ENCODE measurements at places on chromosomes 3 and 15. TPM values are rescaled to one million over a fixed set of nuclear protein-coding genes. Genes with fewer than 3 reads are reported as not detected.

DNA sequence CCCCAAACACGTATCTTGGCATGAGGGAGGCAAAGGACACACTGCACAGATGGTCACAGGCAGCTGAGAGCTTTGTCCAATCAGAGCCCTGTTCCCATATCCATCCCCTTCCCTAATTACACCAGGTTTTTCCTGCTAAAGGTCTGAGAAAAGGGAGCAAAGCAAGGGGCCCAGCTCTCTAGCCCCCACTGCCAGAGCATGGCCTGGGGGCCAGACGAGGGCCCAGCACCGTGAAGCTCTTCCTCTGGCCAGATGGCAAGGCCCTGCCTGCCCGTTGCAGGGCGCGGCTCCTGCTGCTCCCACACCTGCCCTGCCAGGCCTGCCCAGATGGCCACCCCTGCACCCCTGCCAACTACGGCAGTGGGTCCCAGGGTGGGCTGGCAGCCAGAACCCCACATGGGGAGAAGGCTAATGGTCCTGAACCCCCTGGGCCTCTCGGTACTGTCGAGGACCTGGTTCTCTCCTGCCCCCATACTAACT lies 3.2 kb downstream of the SHF start:
- DNase-seq = no peak
- peaks cover 15% of the 10 kb centered on the region for H3K4me1 ChIP-seq
- no peaks in the 10 kb centered on the region for H3K27me3 ChIP-seq
- H3K4me3 ChIP-seq = no peak overlapping the region

DNA sequence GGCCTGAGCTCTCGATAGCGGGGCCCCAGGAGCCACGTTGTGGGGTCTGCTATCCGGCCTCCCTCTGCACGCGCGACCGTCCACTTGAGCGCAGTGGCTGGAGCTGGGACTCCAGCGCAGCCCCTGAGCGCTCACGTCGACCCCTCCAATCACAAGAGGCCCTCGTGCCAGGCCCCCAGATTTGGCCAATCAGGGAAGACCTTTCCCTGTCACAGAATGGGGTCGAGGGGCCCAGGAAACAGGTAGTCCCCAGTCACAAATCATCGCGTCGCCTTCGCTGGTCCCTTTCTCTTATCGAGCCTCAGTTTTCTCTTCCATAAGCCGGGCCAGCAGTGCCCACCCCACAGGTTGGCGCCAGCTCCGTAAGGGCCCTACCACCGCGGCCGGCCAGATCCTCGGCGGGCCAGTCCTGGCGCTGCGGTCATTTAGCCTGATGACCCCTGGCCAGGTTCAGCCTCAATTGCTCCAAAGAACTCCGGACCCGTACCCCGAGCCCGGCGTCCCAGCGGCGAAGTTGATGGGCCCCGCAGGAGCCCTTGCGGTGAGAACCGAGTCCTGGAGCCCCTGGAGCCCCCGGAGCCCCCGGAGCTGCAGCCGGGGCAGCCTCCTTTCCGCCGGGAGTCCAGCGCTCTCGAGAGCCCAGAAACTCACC lies 435 bp downstream of the ALDH1L1 start:
- peak overlapping the region; percentile 98 for H3K27ac ChIP-seq
- no peaks in the 10 kb centered on the region for H3K27me3 ChIP-seq
- H3K36me3 ChIP-seq = no peaks in the 10 kb centered on the region
- peak overlapping the region; percentile 36 for H3K4me3 ChIP-seq
- DNase-seq = peak; percentile 86
- H3K4me1 ChIP-seq = peaks cover 44% of the 10 kb centered on the region

- no peak overlapping the region for H3K4me3 ChIP-seq
- no peaks in the 10 kb centered on the region for H3K4me1 ChIP-seq
- H3K36me3 ChIP-seq = peaks cover 2% of the 10 kb centered on the region
- H3K27ac ChIP-seq = no peak overlapping the region
- no peaks in the 10 kb centered on the region for H3K27me3 ChIP-seq
- no peak for DNase-seq
Measured at GRCh38 chr3:149179220-149179619, 42.4 kb downstream of the CP start.

DNA sequence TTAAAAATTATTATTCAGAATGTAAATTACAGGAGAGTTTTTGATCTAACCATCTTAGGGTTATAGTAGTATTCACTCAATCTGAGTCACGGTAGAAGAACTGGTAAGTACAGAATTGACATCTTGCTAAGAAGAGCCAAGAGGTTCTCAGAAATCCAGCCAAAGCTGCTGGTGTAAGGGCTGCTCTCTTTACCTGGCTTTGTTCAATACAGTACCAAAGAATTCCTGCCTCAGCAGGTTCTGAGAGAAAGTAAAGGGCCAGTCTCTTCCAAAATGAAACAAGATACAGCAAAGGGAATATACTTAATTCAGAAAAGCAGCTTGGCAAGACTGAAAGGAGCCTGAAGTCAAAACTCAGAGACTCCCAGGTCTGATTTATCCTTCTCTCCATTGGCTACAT lies 193.1 kb downstream of the TNIK start:
- H3K36me3 ChIP-seq = no peaks in the 10 kb centered on the region
- DNase-seq = no peak
- peaks cover 10% of the 10 kb centered on the region for H3K4me1 ChIP-seq
- H3K27ac ChIP-seq = no peak overlapping the region

- H3K4me1 ChIP-seq = no peaks in the 10 kb centered on the region
- H3K36me3 ChIP-seq = no peaks in the 10 kb centered on the region
- no peak overlapping the region for H3K4me3 ChIP-seq
- no peak overlapping the region for H3K27ac ChIP-seq
- no peak for DNase-seq
Measured at GRCh38 chr3:102664126-102664525, 229.3 kb downstream of the ZPLD1 start.

DNA sequence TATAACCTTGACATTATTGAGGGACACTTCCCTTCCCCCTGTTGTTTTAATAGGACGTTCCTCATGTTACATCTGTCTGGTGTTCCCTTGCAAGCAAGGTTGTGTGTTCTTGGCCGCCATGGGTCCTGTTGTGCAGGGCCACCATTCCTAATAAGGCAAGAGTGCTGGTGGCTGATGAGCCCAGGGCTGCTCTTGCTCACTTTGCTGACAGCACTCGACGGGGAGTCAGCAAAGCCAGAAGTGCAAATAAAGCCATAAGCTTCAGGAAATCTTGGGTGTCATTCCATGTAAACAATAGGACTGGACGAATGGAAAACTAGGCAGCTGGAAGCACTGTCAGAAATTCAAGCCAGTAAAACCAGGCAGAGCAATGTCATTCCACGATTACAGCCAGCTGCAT lies 75.8 kb downstream of the SQOR start:
- no peaks in the 10 kb centered on the region for H3K36me3 ChIP-seq
- H3K27ac ChIP-seq = no peak overlapping the region
- peaks cover 6% of the 10 kb centered on the region for H3K4me1 ChIP-seq
- H3K27me3 ChIP-seq = no peaks in the 10 kb centered on the region

DNA sequence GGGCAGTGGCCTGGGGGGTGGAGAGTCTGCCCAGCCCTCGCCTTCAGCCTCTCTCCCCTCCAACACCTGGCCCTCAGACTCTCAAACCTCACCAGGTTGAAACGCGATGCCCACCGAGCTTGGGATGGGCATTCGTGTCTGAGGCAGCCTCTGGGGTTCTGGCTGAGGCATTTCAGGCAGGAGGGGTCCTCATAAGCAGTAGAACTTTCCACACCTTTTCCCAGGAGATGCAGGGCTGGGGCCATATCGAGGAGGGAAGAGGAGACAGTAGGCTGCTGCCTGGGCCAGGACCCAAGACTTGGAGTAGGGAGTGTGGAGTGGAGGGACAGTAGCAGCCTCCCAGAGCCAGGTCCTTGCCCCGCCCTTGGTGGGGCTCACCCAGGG lies 24.6 kb downstream of the ACAA1 start:
- no peaks in the 10 kb centered on the region for H3K36me3 ChIP-seq
- no peaks in the 10 kb centered on the region for H3K27me3 ChIP-seq
- H3K4me3 ChIP-seq = no peak overlapping the region
- no peak for DNase-seq

DNA sequence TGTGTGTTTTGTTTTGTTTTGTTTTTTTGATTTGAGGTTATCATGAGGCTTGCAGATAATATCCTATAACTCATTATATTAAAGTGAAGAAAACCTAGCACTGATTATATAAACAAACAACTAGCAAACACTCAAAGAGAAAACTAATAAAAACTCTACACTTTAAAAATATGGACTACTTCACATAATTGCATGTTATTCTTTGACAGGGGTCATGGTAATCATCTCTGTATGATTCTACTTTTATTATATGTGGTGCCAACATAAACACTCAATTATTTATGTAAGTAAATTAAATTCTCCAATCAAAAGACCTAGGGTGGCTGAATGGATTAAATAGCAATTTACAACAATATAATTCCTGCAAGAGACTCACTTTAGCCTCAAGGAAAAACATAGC lies 44.6 kb upstream of the P3H2 start:
- no peak overlapping the region for H3K4me3 ChIP-seq
- H3K27ac ChIP-seq = no peak overlapping the region
- no peak for DNase-seq
- H3K27me3 ChIP-seq = no peaks in the 10 kb centered on the region
- no peaks in the 10 kb centered on the region for H3K4me1 ChIP-seq

DNA sequence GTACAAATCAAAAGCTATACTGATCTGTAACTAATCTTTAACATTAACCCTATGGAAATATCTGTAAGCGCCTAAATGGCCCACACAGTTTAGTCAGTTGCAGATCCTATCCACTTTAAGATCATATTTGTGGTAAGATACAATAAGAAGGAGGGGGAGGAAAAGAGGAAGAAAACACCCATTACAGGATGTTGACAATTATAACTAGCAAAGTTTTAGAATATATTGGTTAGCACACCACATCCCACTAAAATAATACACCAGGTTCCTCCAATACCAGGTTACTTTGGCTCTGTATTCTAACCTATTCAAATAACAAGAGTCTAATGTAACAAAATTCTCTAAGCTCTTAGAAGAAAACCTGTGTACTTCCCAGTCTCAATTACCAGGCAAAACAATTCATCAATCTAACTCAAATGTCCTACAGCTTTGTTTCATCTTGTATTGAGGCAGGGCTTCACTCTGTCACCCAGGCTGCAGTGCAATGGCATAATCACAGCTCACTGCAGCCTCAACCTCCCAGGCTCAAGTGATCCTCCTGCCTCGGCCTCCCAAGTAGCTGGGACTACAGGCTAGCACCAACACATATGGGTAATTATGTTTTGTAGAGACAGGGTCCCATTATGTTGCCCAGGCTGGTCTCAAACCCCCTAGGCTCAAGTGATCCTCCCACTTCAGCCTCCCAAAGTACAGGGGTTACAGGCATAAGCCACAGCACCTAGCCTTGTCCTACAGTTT lies 4.2 kb downstream of the SLC4A7 start:
- peaks cover 4% of the 10 kb centered on the region for H3K4me1 ChIP-seq
- H3K36me3 ChIP-seq = no peaks in the 10 kb centered on the region
- H3K27me3 ChIP-seq = no peaks in the 10 kb centered on the region
- no peak overlapping the region for H3K4me3 ChIP-seq
- H3K27ac ChIP-seq = no peak overlapping the region

DNA sequence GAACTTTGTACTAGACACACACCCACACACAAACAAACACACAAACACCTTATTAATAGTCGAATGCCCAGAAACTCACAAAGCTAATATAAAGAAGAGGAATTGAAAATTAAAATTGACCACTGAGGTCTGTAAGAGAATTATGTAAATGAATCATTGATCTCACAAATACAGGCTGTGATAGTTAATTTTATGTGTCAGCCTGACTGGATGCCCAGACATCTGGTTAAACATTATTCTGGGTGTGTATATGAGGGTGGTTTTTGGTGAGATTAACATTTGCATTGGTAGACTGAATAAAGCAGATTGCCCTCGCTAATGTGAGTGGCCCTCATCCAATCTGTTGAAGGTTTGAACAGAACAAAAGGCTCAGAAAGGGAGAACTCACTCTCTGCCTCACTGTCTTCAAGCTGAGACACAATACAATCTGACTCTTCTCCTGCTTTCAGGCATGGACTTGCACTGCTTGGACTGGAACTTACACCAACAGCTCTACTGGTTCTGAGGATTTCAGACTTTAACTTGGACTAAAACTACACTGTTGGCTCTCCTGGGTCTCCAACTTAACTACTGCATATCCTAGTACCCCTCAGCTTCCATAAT lies 199.4 kb upstream of the TTC14 start:
- H3K4me3 ChIP-seq = no peak overlapping the region
- H3K27ac ChIP-seq = no peak overlapping the region
- H3K36me3 ChIP-seq = no peaks in the 10 kb centered on the region
- H3K4me1 ChIP-seq = peaks cover 20% of the 10 kb centered on the region
- H3K27me3 ChIP-seq = no peaks in the 10 kb centered on the region

GRCh38 chr3:14787630-14788029 lies 31.1 kb upstream of the FGD5 start:
- no peak overlapping the region for H3K27ac ChIP-seq
- H3K4me1 ChIP-seq = no peaks in the 10 kb centered on the region
- no peaks in the 10 kb centered on the region for H3K36me3 ChIP-seq
- no peak overlapping the region for H3K4me3 ChIP-seq

- no peak overlapping the region for H3K27ac ChIP-seq
- DNase-seq = no peak
- no peaks in the 10 kb centered on the region for H3K27me3 ChIP-seq
- peaks cover 47% of the 10 kb centered on the region for H3K4me1 ChIP-seq
- H3K36me3 ChIP-seq = peaks cover 17% of the 10 kb centered on the region
Measured at GRCh38 chr3:197953881-197954280, 3.9 kb downstream of the RPL35A start.

- H3K27me3 ChIP-seq = no peaks in the 10 kb centered on the region
- no peak overlapping the region for H3K4me3 ChIP-seq
- H3K27ac ChIP-seq = no peak overlapping the region
- H3K36me3 ChIP-seq = no peaks in the 10 kb centered on the region
- no peaks in the 10 kb centered on the region for H3K4me1 ChIP-seq
- DNase-seq = no peak
Measured at GRCh38 chr3:100516232-100516631, 23.8 kb downstream of the TMEM45A start.

GRCh38 chr3:186569779-186570095 lies 783 bp upstream of the DNAJB11 start:
- H3K27me3 ChIP-seq = no peaks in the 10 kb centered on the region
- H3K36me3 ChIP-seq = no peaks in the 10 kb centered on the region
- no peak overlapping the region for H3K4me3 ChIP-seq
- H3K4me1 ChIP-seq = peaks cover 41% of the 10 kb centered on the region
- DNase-seq = no peak

- no peaks in the 10 kb centered on the region for H3K4me1 ChIP-seq
- no peak overlapping the region for H3K27ac ChIP-seq
- H3K4me3 ChIP-seq = no peak overlapping the region
- DNase-seq = no peak
Measured at GRCh38 chr3:22225161-22225560, 474.2 kb upstream of the ZNF385D start.

GRCh38 chr3:151052346-151052745 lies 33.1 kb upstream of the MED12L start:
- H3K27ac ChIP-seq = no peak overlapping the region
- H3K4me3 ChIP-seq = no peak overlapping the region

GRCh38 chr3:136353461-136353860 lies 103.3 kb downstream of the PCCB start:
- no peak for DNase-seq
- no peak overlapping the region for H3K4me3 ChIP-seq
- H3K27me3 ChIP-seq = no peaks in the 10 kb centered on the region
- H3K4me1 ChIP-seq = peaks cover 19% of the 10 kb centered on the region

SLC9C1 gene
- total RNA-seq = not detected

SLC12A1 gene
- total RNA-seq = not detected

NR2E3 gene
- not detected for total RNA-seq

CIP2A gene
- 3.6 TPM for total RNA-seq

BFSP2 gene
- total RNA-seq = not detected

SNTN gene
- total RNA-seq = 1.0 TPM

VGLL3 gene
- total RNA-seq = 16.1 TPM

STAB1 gene
- total RNA-seq = 55.3 TPM

Data from body of pancreas (tissue), 4 donors.